ENCODE measurements at places on chromosomes 3 and 15.

GRCh38 chr15:55277116-55277564 lies 12.5 kb downstream of the RAB27A start:
- peak; percentile 72 for DNase-seq

DNA sequence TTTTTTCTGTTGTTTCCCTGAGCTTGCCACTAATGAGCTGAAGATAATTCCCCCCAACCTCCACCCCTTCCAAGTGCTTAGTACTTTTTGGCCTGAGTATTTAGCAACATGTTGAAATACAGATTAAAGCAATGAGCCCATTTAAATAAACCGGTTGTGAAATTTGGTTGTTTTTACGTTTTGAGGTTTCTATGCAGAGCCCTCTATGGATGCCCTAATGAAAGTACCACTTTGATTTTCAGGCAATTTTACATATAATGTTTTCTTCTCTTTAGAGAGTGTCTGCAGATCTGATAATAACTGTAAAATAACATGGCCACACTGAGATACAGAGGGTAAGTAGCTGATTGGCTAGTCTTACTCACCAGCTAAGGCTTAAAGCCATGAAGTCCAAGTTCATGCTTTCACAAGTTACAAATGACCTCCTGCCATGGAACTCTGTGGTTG lies 139.4 kb upstream of the SLC7A14 start:
- DNase-seq: no peak

DNA sequence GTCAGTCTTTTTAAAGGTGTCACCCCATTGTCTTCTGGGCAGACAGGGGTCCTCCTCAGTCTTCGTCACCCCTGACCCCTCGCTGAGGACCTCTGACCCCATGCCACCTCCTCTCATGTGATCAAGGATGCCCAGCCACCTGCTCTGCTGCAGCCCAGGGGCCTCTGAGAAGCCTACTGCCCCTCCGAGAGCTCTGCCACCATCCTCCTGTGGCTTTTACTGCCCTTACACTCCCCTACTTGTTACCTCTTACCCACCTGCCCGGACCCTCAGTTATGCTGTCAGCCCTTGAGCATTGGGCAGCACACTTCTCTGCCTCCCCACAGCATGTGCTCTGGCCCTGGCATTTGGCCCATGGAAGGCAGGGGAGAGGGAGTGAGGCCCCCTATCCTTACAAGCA lies 123.2 kb downstream of the LRRK1 start:
- DNase-seq: peak; percentile 21

DNA sequence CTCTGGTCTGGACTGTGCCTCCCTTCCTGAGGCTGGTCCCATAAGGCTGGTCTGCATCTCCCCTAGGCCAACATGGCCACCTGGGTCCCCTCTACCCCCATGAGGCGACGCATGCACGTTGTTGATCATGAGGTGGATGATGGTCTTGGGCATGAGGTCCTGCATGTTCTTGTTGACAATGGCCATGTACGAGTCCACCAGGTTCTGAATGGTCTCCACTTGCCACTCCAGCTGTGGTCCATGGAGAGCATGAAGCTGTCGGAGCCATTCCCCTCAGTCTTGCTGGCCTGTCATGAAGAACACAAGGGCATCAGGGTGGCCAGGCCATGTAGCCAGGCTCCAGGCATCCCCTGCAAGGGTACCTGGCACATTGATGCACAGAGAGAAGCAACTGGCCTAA lies 27.1 kb upstream of the CSPG4 start:
- no peak for DNase-seq

DNA sequence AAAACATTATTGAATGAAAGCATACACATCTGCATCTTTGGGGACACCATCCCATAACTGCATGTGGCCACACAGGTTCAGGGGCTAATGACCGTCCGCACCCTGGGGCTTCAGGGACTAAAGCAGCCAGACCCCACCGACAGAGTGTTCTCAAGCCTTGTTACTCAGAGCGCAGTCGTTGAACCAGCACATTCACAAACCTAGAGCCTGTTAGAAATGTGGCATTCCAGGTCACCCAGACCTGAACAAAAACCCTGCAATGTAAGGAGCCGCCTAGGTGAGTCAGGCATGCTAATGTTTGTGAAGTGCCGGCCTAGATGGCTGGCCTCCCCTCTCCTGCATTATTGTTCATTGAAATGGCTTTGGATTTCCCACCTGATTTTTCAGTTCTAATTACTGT lies 52.3 kb upstream of the HACD2 start:
- no peak for DNase-seq

Data from CD8-positive, alpha-beta T cell (primary cell).